ENCODE measurements at places on chromosomes 5 and 9.

DNA sequence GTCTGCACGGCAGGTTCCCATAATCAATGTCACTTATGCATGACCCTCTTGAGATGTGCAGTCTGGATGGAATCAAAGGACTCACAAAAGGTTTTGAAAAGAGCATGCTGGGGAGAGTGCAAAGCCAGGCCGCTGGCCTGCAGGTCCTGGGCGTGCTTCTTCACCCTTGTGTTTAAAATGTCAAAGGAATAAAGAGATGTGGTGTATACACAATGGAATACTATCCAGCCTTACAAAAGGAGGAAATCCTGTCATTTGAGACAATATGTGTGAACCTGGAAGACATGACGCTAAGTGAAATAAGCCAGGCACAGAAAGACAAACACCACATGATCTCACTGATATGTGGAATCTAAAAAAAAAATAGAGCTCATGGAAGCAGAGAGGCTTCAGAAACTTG, 137.5 kb upstream of the PHYKPL start:
- DNase-seq: no peak

DNA sequence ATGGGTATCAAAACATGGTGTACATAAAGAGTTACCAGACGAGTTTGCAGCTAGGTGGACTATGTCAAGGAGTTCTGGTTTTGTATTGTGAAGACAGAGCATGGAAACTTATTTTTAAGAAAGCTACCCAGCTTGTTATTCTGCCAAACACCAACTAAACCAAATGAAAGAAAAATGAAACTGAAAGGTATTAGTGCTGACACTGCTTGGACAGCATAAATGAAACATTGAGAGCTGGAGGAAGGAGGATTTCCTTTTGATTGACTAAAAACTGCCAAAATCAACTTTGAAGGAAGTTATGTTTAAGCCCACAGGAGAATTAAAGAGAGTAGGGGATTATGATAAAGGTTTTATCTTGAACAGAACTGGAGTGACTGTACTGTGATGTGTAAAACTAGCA, 766.2 kb downstream of the PTPRD start:
- DNase-seq: no peak

DNA sequence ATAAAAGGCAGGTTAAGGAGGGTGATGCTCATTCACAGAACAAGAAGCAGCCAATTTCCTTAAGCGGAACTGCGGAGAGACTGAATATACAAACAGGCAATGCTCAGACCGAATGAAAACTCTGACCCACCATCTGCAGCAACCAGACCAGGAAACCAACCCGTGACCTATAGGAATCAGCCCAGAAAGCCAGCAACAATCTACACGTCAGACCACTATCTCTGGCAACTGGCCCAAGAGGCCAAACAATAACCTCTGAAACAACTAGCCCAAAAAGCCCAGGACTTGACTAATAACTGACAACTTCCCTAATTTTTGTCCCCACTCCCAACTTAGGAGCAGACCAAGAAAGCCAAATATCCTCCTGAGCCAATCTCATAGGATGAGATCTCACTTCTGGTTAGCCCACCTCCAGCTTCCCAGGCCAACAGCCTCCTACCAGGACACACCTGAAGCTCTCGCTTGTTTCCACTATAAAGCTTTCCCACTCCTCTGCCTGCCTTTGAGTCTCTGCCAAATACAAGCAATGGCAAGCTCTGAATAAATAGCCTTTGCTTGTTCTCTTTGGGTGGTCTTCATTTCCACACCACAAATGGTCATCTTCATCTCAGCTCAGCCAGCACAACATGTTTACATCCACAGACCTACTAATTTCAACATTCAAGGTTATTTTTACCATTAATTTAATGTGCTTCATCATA, 168.5 kb downstream of the HSD17B3 start:
- DNase-seq: no peak

- DNase-seq: no peak
Measured at GRCh38 chr9:127180457-127181314, 58.3 kb upstream of the ANGPTL2 start.

DNA sequence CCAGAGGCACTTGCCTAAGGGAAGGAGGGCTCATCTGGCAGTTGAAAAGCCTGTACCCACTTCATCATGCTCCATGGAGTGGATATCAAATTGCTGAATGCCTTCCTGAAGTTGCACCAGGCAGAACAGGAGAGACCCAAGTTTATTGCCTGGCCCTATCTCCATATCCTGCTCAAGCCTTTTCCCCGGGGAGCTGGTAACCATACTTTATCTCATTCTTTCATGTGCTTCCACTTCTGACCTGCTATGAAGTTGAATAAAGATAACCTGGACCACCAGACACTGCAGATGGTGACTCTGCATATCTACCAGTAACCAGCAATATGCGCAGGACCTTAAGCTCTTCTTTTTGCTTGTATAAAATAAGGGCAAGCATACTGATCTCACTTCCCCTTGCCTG, 1397.5 kb upstream of the CDH6 start:
- no peak for DNase-seq

- DNase-seq: no peak
Measured at GRCh38 chr5:136200761-136201160, 7.8 kb upstream of the SMIM32 start.

DNA sequence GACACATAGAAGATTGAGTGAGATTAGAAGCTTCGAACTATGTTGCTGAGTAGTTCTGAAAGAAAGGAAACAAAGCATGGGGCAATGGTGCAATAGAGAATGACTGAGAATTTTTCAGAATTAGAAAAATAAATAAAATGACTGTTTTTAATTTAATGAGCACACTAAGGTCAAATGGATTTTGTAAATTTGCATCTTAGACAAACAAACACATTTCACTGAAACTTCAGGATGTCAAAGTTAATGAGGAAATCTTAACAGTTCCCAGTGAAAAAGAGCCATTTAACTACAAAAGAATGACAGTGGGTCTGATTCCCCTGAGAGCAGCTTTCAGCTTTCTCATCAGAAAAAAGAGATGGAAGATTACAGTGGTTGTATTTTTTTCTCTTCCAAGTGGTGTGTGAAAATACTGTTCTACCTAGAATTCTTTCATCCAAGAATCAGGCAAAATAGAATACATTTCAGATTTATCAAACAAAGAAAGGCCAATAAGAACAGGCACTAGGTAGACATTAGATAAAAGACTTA, 591.9 kb downstream of the SEMA5A start:
- DNase-seq: no peak

- DNase-seq: no peak
Measured at GRCh38 chr9:136283291-136284235, 20.3 kb downstream of the CCDC187 start.

GRCh38 chr9:35659340-35659739, 1.2 kb downstream of the CCDC107 start:
- DNase-seq: no peak

- DNase-seq: no peak
Measured at GRCh38 chr9:21154018-21154608, 12.3 kb downstream of the IFNA21 start.

DNA sequence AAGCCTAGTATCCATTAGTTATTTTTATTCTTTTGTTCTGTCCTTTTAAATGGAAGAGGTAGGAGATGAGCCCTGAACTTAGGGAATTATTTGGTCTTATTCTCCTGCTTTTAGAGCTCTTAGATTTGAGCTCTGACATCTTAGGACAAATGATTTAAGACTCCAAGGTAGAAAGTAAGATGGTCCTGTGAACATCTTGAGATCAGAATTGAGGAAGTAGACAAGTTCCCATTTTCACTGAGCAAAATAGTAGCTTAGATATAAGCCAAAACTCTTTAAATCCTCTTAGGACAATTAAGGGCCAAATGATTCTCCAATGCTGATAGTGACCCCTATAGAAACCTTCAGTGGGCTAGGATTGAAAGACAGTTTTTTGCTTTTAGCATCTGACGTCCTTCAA, 53.0 kb upstream of the RUSC2 start:
- no peak for DNase-seq

DNA sequence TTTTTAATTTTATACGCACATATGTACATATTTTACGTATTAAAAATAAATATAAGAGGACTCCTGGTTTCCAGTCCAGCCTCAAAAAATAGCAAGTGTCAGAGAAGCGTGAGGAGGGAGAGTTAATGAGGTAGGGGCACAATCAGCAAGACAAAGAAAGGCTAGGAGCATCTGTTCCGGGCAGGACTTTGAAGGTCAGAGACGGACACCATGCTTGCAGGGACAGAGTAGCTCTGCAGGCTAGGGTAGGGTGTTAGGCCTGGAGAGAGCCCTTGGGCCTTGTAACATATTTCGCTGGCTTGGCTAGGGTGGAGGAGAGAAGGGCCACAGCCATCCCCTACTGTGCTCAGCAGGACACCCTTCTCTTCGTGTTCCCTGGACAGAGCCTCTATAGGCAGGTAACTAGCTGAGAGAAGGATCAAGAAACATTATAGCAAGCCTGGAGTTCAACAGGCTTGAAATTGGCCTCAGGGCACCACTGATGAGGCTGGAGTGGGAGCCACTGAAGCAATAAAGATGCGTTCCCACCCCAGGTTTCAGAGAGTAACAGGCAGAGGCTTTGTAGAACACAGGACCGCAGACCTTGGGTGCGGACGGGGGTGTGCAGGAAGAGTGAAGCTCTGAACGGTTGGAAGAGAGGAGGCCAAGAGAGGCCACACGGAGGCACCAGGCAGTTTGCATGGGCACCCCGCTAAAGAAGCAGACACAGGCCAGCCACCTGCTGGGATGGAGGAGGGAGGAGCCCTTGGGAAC, 9.7 kb upstream of the IPPK start:
- no peak for DNase-seq

- DNase-seq: no peak
Measured at GRCh38 chr5:114362197-114362976, 517 bp downstream of the KCNN2 start.

DNA sequence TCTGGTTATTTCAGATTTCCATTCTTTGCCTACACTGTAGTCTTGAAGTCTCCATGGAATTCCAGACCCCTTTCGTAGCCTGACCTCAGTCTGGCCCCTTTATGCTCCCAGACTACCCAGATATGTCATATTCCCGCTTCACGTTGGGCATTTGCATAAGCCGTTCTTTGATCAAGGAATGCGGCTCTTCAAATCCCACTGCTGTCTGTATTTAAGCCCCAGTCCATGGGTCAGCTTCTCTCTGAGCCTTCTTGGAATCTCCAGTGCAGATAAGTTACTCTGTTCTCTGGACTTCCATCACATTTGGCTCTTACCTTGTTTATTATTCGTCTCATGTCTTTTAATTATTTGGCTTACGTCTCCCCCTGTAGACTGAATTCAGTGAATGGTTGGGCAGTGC, 97.4 kb downstream of the PARP8 start:
- DNase-seq: no peak

- no peak for DNase-seq
Measured at GRCh38 chr9:72633966-72634365, 112.6 kb downstream of the TMC1 start.

GRCh38 chr5:136793300-136793699, 428.0 kb upstream of the TRPC7 start:
- DNase-seq: no peak

GRCh38 chr5:145920542-145921210, 15.7 kb upstream of the SH3RF2 start:
- DNase-seq: no peak

GRCh38 chr9:32401488-32401887, 17.0 kb downstream of the ACO1 start:
- DNase-seq: no peak

GRCh38 chr9:127132921-127133647, 10.6 kb upstream of the ANGPTL2 start:
- DNase-seq: no peak

DNA sequence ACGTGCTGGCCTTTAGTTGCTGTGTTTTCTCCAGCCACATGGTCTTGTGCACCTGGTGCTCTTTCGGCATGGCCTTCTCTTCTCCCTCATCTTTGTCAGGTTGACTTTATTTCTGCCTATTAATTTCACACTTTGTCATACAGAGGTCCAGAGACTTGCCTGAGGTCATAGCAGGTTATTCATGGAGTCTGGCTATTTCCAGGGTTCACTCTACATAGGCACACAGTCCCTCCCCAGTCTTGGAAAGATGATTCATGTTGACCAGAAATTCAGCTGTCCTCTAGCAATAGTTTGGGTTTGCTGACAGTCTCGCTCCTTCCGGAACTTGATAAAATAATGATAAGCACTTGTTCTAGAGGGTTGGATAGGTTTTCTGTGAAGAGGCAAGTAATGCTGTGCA, 81.6 kb downstream of the ARHGAP26 start:
- no peak for DNase-seq

DNA sequence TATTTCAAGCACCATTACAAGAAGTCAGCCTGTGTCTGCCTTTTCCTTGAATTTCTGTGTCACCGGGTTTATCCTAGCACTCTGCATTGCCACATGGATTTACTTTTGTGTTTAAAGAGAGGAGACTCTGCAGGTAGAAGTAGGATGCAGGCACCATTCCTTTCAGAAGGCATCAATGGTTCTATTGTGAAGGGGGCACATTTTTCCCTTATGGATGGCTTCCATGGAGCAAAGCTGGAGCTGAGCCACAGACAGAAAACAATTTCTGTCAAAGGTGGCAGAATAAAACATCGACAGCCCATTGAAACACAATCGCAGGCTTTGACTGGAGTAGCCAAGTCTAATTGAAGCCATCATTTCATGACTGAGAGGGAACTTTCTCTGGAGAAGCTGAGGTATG, 288.0 kb upstream of the ANKH start:
- no peak for DNase-seq

GRCh38 chr5:6673031-6673430, 39.8 kb downstream of the SRD5A1 start:
- DNase-seq: no peak

DNA sequence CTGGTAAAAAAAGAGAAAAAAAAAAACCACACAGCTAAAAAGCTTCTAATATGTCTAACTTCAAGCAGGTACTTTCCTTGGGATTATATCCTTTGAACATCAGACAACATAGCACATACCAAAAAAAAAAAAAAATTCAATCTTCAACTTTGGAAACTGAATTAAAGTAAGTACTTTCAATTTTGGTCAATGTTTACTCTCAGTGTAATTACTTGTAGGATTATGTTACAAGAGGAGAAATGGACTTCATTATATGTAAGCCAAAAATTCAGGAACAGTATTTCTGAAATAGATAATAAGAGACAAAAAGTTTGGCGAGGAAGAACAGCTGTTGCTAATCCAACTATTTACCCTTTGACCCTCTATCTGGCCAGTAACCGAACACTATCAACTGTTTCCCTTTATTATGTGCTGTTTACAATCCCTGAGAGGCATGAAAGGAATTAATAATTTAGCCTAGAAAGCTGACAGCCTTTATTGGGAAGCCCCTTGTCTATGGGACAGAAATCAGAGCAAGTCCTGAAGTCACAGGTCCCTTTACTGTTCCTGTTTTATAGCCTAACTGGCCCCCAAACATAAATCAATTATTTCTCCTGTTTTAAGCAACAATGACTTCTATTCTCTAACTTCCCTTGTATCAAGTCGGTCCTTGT, 46.6 kb downstream of the NR6A1 start:
- no peak for DNase-seq

DNA sequence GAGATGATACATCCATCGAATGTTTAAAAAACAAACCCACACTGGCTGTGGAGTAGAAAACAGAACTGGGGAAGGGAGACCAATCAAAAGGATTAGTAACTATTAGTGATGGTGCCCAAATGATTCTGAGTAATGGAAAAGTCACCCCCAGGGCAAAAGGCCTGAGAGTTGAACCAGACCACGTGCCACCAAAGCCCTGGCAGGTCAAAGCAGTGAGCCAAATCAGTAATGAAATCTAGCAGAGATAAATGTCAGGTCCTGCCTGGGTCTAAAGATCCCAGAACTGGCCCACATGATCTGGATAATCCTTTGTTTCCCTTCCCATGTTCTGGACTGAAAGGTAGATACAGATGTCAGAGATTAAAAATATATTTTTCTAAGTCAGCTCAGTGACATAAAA, 9.4 kb downstream of the OTULINL start:
- no peak for DNase-seq

- DNase-seq: no peak
Measured at GRCh38 chr9:127168756-127169574, 46.5 kb upstream of the ANGPTL2 start.

- DNase-seq: no peak
Measured at GRCh38 chr9:27308691-27309390, 11.9 kb upstream of the EQTN start.

All from esophagus squamous epithelium (tissue), 5 donors.